HCT116 (cell line): ENCODE measurements at places on chromosomes 12 and 14.

GRCh38 chr12:117674313-117674712, 294.5 kb downstream of the KSR2 start:
- H3K27me3 ChIP-seq = 0 out of 2 replicates have a peak, but pooled peaks cover 5% of the 10 kb centered on the region
- no peak overlapping the region for H3K27ac ChIP-seq
- H3K4me1 ChIP-seq = no peaks in the 10 kb centered on the region
- H3K4me3 ChIP-seq = no peak overlapping the region
- no peak for DNase-seq
- no peaks in the 10 kb centered on the region for H3K36me3 ChIP-seq

DNA sequence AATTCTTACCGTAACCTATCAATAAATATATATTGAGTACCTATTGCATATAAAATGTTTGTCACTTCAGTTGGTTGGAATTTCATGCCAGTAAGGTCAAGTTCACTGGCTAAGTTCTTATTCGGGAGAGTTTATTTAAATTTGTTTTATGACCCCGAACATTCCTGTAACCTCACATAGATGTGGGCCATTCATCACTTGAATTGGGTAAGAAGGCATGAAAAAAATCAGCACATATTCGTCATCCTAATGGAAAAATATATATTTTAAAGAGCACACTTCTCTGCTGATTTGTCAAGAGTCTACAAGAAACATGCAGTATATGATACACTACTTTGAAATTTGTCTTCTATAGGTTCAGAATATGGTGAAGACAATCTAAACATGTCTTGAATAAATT, 263.4 kb downstream of the CCDC91 start:
- no peak overlapping the region for H3K27ac ChIP-seq
- no peaks in the 10 kb centered on the region for H3K4me1 ChIP-seq
- H3K27me3 ChIP-seq = no peaks in the 10 kb centered on the region
- no peak for DNase-seq
- no peak overlapping the region for H3K4me3 ChIP-seq
- no peaks in the 10 kb centered on the region for H3K36me3 ChIP-seq

- no peak overlapping the region for H3K27ac ChIP-seq
- H3K27me3 ChIP-seq = peaks cover 26% of the 10 kb centered on the region
- no peaks in the 10 kb centered on the region for H3K4me1 ChIP-seq
Observed at GRCh38 chr14:21978999-21979314, 305.3 kb upstream of the OR4E1 start.

DNA sequence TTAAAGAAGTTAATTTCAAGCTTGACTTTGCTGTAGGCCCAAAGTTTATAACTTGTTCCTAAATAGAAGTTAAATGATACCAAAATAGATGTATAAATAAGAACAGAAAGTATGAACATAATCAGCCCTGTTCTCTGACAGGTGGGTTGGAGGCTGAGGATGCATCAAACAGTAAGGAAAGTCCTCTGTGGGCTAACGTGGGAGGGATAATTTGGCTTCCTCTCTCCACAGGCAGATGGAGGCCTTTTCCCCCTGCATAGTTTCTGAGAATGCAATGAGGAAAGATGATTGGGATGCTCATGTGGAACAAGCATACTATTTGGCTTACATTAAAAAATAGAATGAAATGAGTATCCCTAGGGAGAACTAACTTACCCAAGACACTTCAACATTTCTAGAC, 56.5 kb downstream of the GARIN6 start:
- no peaks in the 10 kb centered on the region for H3K27me3 ChIP-seq
- no peak overlapping the region for H3K4me3 ChIP-seq
- H3K27ac ChIP-seq = no peak overlapping the region
- no peaks in the 10 kb centered on the region for H3K36me3 ChIP-seq
- no peaks in the 10 kb centered on the region for H3K4me1 ChIP-seq

DNA sequence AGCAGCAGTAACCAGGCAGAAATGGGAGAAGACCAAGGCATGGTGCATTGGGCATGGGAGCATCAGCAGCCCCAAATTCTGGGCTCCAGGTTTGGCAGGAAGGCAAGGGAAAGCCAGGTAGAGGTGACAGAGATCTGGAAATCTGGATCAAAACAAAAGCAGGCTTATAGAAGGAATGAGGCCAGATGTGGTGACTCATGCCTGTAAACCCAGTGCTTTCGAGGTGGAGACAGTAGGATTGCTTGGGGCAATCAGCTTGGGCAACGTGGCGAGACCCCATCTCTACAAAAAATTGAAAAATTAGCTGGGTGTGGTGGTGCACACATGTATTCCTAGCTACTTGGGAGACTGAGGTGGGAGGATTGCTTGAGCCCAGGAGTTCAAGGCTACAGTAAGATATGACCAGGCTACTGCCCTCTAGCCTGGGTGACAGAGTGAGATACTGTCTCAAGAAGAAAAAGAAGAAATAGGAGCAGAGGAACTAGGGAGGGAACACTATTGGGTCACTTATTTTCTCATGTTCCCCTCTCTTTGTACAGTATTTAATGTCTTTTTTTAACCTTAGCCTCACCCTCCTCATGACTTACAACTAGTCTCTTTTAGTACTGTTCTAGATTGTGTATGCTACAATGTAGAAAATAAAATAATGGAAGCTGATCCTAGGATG, 25.1 kb downstream of the SLC4A8 start:
- no peak for DNase-seq
- no peaks in the 10 kb centered on the region for H3K4me1 ChIP-seq
- no peak overlapping the region for H3K27ac ChIP-seq
- no peak overlapping the region for H3K4me3 ChIP-seq
- no peaks in the 10 kb centered on the region for H3K27me3 ChIP-seq
